NCI-H226 (cell line): ENCODE measurements at places on chromosomes 2 and 18.
A peak's percentile ranks its signal among the peaks of the same experiment; 100 is the strongest.

DNA sequence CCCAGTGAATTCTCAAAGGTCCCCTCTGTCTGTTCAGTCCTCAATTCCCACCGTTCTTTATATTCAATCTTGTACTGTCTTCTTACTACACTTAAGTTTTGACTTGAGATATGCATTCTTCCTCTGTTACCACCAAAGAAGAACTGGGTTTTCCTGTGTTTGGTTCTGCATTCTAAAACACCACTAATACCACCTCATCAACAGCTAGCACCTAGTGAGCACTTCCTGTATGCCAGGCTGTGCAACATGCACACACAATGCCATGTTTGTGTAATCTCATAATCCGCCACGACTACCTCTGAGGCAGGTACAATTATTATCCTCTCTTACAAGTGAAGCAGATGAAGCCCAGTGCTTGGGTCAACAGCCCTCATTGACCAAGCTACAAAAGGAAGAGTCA, 11.8 kb upstream of the CTAGE1 start:
- no peak for DNase-seq

- no peak for DNase-seq
Observed at GRCh38 chr18:23043803-23044376, 91.4 kb upstream of the CABLES1 start.

DNA sequence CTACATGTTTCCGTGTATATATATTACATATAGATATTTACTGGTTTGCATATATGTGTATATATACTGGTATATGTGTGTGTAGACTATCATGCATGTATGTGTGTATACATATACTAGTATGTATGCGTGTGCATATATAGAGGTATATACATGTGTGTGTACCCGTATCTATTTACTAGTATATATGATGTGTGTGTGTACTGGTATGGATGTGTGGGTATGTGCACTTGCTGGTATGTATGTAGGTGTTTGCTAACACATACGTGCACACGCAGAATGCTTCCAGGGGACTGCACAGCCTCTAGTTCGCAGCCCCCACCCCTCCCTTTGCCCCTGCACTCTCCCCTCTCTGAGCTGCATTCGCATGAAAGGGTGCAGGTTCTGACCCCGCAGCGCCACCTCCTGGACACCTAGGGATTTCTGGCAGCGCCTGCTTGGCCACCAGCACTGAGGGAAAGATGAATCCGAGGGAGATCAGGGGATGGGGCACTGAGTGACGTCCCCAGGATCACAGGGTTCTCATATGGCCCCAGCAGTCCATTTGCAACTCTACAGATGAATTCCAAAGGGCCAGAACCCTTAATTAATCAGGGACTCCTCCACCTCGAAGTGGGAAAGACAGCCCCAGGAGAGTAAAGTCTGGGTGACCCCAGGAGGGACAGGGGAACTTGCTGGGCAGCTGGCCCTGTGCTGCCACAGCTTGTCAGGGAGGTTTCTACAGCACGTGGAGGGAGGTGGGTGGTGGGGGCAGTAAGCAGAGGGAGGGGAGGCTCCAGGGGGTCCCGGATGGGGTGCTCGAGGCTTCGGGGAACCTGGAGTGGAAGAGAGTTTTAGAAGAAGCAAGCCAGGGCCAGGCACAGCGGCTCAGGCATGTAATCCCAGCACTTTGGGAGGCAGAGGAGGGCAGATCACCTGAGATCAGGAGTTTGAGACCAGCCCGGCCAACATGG, 66.8 kb upstream of the ASAP2 start:
- peak; percentile 20 for DNase-seq

DNA sequence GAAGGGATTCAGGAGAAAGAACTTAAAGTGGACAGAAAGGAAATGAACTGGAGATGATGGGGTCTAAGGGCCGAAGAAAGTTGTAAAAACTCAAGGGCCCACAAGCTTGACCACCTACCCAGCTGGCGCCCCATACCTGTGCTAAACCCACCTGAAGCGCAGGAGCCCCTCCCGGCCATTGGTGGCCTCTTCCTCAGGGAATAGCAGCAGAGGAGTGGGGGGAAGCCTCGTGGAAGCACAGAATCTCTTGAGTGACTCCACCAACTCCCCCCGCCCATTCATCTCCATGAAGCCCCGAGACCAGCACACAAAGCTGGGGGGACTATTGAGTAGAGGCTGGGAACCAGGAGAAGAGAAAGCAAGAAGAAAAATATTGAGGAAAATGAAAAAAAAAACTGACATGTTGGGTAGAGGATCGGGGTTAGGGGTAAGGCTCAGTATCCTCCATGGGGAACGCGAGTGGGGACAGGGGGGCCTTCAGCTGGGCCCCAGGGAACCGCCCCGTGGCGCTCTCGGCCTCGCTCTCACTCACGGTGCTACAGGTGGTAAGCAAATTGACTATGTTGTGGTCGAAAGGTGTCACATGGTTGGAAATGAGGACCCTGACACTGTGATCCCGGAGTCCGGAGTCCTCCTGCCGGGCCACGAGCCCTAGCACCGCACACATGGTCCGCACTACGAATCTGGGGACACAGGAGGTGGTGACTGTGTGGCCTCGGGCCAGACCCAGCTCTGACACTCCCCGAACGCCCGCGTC, 728 bp downstream of the AUP1 start:
- no peak for DNase-seq

DNA sequence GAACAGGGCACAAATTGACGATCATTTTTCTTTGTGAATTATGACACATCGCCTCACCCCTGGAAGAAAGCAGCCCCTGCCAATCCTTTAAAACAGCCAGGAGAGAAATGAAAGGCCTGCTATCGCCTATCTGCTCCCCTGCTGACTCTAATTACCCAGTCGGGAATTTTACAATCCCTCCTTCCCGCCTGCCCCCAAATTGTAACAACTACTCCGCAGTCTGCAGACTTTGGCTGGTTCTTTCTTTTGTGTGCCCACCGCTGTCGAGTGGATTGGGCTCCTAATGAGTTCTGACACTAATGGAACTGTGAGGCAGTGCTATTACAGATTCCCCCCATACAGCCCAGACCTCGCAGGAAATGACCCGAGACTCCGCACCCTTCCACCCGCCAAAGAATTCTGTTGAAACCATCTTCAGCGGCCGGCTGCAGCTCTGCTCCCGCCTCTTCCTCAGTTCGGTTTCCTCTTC, 281.2 kb upstream of the PARD3B start:
- DNase-seq, result no peak

- no peak for DNase-seq
Observed at GRCh38 chr18:56489893-56490292, 148.5 kb downstream of the TXNL1 start.

DNA sequence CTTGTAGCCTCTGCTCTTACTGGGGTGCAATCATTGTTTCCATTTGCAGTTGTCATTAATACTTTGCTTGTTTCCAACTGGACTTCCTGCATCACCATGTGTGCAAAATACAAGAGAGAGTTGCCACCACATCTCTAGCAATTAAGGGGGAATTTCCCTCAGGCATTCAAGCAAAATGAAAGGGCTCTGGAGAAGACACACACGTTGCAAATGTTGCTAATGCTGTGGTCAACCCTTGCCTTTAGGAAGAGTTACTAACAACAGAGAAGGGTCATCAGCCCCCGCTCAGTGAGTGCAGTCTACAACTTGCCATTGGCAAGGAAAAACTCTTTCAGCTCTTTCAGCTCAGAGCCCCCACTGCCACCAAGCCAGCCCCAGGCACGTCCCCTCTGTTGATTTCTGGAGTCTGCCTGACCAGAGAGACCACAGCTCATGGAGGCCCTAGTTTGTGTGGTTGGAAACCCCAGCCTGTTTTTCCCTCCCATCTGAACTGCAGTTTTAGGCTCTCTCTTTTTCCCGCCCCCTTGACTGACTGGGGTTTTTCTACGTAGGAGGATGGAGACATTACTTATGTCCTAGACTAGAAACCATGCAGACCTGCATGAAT, 25.9 kb upstream of the GPR45 start:
- DNase-seq, result no peak

GRCh38 chr18:14748496-14748895, 524 bp downstream of the ANKRD30B start:
- DNase-seq, result no peak

DNA sequence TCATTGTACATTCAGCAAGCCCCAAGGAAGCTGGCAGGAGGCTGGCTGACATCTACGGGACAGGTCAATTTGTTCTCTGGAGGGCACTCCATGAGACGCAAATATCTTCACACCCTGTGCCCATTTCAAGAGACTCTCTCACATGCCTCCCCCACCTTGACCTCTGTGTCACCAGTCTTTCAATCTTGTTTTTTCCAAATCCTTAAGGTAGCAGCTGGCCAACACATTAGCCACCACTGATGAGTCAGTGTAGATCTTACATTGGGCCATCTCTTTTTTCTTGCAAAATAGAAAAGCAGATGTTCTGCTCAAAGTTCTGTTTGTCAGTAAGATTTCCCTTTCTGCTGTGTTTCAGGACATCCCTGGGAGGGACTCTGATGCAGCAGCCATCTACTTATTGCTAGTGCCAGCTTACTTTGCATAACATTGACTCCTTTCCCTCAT, 1.7 kb upstream of the DPP4 start:
- DNase-seq, result no peak

DNA sequence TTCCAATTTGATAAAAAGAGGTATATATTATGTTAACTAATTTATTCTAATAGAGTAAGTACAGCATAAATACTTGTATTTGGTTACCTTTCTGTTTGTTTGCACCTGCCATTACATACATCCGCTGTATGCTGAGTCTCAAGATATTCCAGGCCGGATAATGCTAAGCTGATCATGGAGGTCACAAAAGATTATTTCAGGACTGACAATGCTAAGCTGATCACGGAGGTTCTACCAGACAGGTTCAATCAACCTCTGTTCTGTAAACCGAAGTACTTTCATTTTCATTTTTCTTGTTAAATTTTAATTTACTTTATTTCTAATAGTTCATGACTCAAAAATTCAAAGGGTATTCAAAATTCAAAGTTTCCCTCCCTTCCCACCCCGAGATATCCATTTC, 31.1 kb downstream of the PNO1 start:
- DNase-seq, result no peak

- no peak for DNase-seq
Observed at GRCh38 chr2:22784566-22784965, 600.4 kb upstream of the KLHL29 start.

DNA sequence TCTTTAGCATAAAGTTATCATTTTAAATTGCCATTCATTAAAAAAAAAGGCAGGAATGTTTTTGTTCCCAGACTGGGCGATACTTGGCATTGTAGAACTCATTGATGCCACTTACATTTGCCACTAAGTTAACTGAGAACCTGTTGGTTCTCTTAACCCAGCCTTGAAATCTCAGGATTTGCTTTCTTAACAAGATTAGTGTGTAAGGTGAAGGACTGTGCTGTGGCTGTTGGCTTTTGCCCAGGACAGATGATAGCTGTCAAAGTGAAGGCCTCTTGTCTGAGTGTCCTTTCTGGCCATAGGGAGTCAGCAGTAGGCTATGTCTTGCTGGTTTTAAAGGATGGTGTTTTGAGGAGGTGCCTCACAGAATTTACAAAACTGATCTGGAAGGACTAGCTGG, 2.6 kb downstream of the DPYSL5 start:
- DNase-seq, result no peak

DNA sequence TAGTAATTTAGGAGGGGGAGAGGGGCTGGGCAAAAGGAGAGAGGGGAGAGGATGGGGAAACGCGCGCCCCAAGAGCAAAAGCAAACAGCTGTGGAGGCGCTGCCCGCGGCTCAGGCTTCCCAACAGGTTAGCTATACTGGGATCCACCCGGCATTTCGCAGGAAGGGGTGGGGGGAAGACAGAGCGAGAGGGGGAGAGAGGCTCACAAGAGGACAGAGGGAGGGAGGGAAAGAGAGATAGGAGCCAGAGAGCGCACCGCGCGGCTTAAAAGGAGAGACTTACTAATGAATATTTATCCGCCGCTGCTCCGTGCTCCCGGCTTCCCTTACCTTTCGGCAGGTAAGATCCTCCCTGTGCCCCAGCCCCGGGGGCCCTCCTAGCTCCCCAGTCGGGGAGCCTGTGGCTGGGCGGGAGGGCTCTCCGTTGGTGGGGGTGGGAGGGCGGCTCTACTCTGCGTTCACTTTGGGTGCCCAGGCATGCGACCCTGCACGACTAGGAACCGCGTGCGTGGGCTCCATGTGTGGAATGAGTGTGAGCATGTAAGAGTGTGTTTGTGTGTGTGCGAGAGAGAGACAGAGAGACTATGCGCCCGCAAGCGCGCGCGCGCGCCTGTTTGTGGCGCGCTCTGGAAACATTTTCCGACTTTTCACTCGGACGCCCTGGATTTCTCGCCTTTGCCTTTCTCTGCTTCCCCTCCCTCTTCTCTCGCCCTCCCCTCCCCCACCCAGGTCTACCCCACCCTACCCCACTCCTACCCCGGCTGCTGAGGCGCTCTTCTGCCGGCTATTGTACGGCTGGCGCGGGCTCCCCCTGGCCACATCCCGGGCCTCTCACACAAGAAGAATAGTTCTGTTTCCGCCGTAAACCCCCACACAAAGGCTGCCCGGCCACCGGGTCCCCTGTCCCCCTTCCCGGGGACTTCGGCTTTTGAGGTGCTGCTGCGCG, 7.2 kb upstream of the SIX3 start:
- DNase-seq, result no peak

DNA sequence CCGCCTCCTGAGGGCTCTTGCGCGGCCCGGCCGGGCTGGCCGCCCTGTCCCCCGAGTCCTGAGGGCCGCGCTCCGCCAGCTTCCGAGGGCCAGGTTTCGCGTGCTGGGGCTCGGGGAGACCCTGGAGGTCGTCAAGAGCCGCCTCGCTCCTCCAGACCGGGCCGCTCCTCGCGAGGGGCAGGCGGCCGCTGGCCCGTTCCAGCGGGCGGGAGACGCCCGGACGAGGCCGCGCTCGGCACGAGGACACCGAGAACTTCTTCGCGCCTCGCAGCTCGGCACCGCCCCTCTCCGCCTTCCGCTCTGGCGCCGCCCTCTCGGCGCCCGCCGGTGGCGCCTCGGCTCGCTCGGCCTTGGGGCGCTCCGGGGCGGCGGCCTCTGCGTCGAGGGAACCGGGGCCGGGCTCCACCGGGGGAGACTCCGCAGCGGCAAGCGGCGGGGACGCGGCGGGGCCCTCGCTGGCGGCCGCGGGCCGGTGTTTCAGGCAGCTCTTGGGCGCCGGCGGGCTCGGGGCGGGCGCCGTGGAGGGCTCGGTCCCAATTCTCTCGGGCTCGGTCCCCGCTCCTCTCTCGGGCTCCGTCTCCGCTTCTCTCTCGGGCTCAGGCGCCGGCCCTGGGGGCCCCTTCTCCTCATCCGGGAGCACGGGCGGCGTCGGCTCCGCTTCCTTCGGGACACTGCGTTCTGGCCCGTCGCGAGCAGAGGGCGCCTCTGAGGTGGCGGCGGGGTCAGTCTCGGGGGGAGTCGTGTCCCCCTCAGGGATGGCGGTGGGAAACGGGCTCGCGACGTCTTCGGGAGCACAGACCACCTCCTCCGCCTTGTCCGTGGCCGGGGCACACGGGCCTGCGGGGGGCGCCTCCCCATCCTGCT, 91.6 kb upstream of the MGAT4A start:
- no peak for DNase-seq

GRCh38 chr2:120538691-120539423, 192.9 kb downstream of the INHBB start:
- DNase-seq, result peak; percentile 33

GRCh38 chr2:150606380-150607060, 119.1 kb upstream of the RND3 start:
- DNase-seq, result no peak

DNA sequence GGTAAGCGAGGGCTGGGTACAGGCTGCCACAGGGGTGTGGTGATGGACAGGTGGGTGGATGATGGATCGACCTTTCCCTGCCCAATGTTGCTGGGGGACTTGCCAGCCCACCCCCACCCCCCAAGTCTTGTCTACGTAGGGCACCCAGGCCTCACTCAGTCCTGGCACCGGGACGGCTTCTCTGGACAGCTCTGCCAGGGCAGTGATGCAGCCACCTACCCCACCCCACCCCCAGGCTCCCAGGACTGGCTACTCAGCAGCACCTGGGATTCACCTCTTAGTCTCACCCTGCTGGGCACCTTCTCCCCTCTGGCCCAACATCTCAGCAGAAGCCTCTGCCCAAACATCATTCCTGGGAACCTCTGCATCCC, 55.7 kb downstream of the ANKMY1 start:
- DNase-seq, result no peak
